ENCODE measurements at places on chromosomes 16 and 17. TPM values are rescaled to one million over a fixed set of nuclear protein-coding genes. Genes with fewer than 3 reads are reported as not detected.
A peak's percentile ranks its signal among the peaks of the same experiment; 100 is the strongest.

The CASKIN1 gene
- total RNA-seq = not detected

DNA sequence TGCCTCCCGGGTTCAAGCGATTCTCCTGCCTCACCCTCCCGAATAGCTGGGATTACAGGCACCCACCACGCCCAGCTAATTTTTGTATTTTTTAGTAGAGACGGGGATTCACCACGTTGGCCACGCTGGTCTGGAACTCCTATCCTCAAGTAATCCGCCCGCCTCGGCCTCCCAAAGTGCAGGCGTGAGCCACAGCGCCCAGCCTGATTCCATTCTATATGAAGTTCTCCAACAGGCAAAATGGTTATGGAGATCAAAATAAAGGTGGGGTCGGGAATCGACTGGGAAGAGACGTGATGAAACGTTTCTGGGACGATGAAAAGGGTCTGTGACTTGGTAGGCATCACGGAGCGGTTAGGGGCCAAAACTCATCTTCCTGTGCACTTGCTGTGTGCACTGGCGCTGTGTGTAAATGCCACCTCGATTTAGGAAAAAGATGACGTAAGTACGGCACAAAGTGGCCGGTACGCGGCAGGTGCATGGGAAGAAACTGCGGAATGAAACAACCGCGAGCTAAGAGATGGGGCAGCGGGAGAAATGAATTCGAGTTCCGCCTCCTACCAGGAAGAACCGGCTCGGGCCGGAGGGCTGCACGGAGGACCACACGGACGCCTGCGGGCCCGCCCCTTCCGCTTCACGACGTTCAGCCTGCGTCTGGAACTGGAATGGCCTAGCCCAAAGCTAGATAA is 1.6 kb downstream of the TP53 start:
- peak; percentile 94 for DNase-seq

DNA sequence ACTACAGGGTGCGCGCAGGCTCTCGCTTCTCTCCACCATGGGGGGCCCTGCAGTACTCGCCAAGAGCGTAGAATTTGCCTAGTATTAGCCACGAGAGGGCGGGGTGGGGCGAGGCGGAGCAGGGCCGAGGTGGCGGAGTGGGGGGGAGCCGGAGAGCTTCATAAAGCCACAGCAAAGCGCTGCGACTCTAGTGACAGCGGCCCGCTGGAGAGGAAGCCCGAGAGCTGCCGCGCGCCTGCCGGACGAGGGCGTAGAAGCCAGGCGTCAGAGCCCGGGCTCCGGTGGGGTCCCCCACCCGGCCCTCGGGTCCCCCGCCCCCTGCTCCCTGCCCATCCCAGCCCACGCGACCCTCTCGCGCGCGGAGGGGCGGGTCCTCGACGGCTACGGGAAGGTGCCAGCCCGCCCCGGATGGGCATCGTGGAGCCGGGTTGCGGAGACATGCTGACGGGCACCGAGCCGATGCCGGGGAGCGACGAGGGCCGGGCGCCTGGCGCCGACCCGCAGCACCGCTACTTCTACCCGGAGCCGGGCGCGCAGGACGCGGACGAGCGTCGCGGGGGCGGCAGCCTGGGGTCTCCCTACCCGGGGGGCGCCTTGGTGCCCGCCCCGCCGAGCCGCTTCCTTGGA is at the start of gene TBX21:
Gene TBX21, plus strand, starts transcription at position 190 of the 627 bp plus-strand sequence. Its CDS starts 219 bp downstream, at position 409.
- peak; percentile 77 for DNase-seq

DNA sequence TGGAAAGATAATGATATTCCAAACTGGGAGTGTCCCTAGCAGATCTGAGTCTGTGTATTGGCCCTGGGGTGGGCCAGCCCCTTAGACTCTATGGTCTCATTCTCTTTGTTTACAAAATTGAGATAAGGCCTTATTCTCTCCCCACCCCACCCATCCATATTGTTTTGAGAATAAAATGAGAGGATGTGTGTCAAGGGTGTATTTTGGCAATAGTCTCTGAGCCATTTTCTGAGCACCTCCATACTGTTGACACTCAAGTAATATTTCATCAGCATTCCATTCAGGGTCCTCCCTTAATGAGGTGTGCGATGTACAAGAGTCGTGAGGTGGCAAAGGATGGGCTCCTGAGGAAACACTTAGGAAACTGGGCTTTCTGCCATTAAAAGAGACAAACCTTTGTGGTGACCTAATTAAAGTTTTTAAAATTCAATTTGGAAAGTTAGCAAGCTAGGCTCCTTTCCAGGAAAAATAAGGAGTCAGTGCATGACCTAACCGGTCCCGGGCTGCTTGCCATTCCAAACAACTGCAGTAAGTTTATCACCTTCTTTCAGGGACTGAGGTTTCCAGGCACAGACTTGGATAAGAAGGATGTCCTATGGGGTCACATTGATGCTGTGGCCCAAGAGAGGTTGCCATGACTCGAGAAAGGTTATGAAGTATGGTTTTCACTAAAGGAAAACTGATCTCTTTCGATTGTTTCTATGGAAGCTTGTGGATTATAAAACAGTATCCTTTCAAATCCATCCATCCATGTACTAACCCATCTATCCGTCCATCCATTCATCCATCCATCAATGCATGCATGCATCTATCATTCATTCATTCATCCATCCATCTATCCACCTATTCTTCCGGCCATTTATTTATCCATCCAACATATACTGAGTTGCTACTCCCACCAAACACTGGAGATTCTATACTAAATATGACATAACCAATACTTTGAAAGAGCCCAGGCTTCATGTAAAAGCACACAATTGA is 443.3 kb downstream of the UTP18 start:
- no peak for DNase-seq

GRCh38 chr17:17730250-17730935 is 49.1 kb downstream of the RAI1 start:
- DNase-seq = no peak

GRCh38 chr17:49944273-49944870 is 24.6 kb upstream of the DLX4 start:
- DNase-seq = no peak

The CD300LB gene
- 0.10 TPM for total RNA-seq

The OGFOD3 gene
- total RNA-seq = 34.6 TPM

GRCh38 chr17:34840750-34841149 is 120.5 kb downstream of the CCT6B start:
- DNase-seq = peak; percentile 48

GRCh38 chr16:30904114-30904780 is 7.8 kb downstream of the CTF1 start:
- no peak for DNase-seq

- no peak for DNase-seq
Observed at GRCh38 chr16:2364638-2365210, 24.2 kb upstream of the ABCA3 start.

Data from naive thymus-derived CD4-positive, alpha-beta T cell (primary cell).